ENCODE measurements at places on chromosomes 16 and 17. TPM values are rescaled to one million over a fixed set of nuclear protein-coding genes. Genes with fewer than 3 reads are reported as not detected.

GRCh38 chr17:38900978-38901656 lies 24.3 kb upstream of the LASP1NB start:
- DNase-seq: peak; percentile 80

- no peak for DNase-seq
Measured at GRCh38 chr16:51682905-51683304, 531.8 kb upstream of the SALL1 start.

DNA sequence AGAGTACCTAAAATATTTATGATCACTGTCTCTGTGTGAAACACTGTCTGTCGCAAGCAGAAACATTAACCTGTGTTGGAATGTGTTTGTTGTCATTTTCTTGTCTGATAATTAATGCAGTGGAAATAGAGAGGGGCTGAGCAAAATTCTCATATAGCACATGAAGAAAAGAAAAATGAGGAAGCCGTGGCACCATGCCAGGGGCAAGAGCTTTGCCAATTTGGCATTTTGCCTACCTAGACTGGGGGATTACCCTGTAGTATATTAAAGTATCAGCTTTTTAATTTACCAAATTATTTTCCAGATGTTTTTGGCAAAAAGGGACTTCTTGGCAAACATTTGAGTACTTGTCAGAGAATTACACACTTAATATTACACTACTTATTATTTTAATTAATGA lies 1326.6 kb upstream of the GOT2 start:
- DNase-seq: no peak

The FOXK2 gene
- 53.4 TPM for total RNA-seq

- no peak for DNase-seq
Measured at GRCh38 chr17:49779156-49779738, 9.2 kb upstream of the KAT7 start.

The SLC38A8 gene
- not detected for total RNA-seq

The AGRP gene
- 7.6 TPM for total RNA-seq

GRCh38 chr16:57045694-57046381 lies 46.5 kb upstream of the CPNE2 start:
- DNase-seq: no peak

- no peak for DNase-seq
Measured at GRCh38 chr16:11201498-11202259, 54.3 kb downstream of the SOCS1 start.

The NOG gene
- total RNA-seq: 1.7 TPM

The MTHFSD gene
- 39.8 TPM for total RNA-seq

DNA sequence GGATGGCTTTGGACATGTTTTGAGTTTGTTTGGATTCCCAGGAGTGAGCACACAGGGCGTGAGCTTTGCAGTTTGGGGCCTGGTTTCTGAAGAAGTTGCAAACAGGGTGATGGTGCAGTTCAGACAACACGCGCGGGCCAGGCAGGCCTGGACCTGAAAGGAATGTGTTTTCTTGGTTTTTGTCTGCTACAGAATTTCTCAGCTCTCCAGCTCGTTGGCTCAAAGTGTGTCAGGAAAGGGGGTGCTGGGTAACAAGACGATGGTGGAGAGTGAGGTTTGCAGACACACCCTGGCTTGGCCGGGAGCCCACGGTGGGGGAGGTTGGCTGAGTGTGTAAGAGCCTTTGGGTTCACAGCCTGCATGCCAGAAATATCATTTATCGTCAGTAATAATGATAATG lies 82.3 kb downstream of the CMIP start:
- peak; percentile 76 for DNase-seq

DNA sequence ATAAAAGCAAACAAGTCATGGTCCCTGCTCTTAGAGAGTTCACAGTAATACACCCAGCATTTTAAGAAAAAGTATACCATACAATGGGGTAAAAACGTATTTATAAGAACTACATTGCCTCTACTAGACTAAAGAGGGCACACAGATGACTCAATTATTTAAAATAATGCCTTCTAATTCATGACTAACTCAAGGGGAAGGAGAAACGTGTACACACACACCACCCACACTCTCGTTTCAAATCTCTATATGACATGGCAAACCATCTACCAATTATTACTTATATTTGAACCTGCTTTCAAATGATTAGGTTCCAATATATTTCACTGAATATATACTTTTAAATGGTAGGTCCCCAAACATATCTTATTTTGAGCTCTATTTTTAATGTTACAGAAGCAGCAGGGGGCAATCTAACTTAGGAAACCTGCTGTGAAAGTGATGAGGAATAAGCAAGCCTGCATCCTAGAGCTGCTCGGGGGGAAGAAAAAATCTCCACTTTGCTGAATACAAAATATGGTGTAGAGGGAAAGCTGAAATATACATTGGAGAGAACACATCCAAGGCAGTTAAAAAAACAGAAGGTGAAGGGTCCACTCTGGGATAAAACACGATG lies 232.4 kb upstream of the PSMD7 start:
- no peak for DNase-seq

The LGALS9 gene
- 176 TPM for total RNA-seq

The TMED6 gene
- total RNA-seq: 0.98 TPM

- DNase-seq: no peak
Measured at GRCh38 chr17:40978575-40979151, 5.5 kb downstream of the KRT40 start.

The SCIMP gene
- total RNA-seq: 7.3 TPM

- DNase-seq: no peak
Measured at GRCh38 chr17:9958586-9959281, 53.7 kb upstream of the RCVRN start.

Data from upper lobe of left lung (tissue), 6 donors.